ENCODE measurements at places on chromosomes 6 and 20.

GRCh38 chr20:23774081-23774480, 23.3 kb upstream of the CST1 start:
- no peak for DNase-seq

DNA sequence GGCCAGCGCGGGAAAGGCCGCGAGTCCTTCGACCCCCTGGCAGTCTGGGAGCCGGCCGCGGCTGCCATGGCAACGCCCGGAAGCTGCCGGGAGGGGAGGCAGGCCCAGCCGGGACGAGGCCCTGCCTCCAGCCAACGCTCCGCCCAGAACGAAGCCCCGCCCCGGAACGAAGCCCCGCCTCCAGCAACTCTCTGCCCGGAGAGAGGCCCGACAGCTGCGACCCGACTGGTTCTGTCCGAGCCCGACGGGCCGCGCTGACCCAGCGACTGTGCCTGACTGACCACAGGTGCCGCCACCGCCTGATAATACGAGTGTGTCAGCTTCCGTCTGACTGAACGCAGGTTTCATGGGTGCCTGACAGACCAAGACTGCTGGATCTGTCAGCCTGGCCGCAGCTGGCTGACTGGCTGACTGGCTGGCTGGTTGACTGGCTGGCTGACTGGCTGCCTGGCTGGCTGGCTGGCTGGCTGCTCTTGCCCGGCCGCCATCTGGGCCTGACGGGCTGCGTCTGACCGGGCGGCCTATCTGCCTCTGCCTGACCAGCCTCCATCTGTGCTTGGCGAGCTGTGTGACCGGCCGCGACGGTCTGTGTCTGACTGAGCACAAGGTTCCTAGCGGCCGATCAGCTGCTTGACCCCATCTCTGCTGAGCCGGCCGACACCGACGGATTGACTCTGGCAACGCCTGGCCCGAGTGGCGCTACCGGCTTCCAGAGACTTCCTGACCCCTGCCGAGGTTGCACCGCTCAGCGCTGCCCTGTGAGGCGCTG, 89.7 kb upstream of the EPB41L1 start:
- DNase-seq, result peak; percentile 96

DNA sequence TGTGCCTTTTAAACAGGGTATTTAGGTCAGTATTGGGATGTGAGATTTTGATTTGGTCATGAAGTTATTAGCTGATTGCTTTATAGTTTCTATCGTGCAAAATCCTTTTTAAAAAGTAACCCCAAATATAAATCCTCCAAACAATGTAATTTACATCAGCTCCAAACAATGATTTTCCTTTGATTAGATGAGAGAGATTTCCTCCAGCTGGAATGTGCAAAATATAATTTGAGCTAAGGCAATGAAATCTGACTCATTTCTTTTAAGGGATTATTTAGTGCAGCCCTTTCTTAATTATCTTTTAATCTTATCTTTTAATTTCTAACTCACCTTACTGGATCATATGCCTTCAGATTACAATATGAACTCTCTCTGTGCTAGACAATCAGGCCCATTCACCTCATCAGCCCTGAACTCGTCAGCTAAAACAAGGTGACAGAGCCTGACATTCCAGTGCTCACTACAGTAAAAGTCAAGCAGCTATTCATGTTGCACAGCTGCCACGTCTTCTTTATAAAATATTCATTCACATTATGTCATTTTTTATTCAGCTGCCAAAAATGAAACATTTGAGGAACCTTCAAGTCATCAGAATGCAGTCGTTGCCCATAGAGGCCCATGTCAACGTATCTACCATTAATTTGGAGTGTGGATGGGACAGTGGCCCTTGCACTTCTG, 440.1 kb downstream of the CBLN4 start:
- DNase-seq, result no peak

DNA sequence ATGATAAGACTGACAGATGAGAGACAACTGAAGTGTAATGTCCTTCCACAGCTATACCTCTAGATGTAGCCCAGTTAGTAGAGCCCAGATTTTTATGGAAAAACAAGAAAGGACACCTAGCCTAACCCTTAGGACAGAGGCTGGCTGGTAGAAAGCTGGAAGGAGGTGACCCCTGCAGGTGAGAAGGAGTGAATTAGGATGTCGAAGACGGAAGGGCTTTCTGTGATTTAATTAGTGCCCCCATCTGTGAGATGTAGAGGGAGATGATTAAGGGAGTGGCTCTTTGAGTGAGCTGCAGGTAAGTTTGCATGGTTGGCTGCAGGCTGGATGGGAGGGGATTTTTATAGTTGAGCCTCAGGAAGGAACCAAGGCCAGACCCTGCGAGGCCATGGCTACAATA, 82.8 kb downstream of the GFRA4 start:
- no peak for DNase-seq

- no peak for DNase-seq
Observed at GRCh38 chr6:122663981-122664380, 53.8 kb downstream of the PKIB start.

- no peak for DNase-seq
Observed at GRCh38 chr6:145372671-145373151, 362.6 kb downstream of the EPM2A start.

DNA sequence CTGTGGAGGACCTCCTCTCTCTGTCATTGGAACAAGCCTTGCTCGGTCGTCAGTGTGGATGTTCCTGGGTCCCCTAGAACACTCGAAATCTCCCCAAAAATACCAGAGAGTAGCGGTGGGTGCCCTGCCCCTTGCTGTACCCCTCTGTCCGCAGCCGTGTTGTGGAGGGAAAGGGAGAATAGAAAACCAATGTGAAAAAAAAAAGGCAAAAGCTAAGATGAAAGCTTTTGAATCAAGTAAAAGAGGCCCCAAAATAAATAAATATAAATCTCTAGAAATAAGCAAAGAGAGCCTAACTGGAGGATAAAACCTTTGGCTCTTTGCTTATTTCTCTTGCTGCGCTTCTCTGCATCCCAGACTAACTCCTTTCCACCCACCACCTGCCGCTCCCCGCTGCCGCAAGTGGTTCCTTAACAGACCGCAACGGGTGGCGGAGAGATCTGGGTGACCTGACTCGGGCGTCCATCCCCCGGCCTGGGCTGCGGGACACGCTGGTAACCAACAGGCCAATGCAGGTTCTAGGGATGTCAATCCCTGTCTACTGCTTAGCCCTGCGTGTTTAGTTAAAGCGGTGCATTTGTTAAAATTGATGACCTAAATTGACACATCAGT, 110.0 kb downstream of the GPX5 start:
- no peak for DNase-seq

Data from activated CD8-positive, alpha-beta memory T cell treated with anti-CD3 and anti-CD28 coated beads for 48 hours (primary cell).